ENCODE measurements at places on chromosomes 1 and 21. TPM values are rescaled to one million over a fixed set of nuclear protein-coding genes. Genes with fewer than 3 reads are reported as not detected.

DNA sequence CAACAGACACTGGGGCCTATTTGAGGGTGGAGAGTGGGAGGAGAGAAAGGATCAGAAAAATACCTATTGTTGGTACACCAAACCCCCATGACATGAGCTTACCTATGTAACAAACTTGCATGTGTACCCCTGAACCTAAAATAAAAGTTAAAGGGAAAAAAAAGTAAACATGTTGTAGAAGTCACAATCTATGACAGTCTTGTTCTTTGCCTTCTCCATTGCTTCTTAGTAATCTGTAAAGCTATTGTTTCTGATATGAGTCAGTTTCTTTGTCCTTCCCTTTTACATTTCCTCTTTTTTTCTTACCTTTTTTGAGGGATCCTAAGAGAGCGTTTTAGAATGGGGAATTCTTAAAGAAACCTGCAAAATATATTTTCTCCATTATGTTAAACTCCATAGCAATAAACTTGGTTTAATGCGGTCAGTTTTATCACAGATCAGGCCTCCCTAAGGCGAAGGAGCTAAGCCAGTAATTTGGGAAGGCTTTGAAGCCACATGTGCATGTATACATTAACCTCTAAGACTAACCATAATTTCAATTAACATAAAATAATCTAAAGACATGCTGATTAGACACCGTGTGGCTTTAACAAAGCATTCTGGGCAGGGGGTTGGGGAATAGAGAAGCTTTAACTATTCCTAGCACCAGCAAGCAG, 77.8 kb upstream of the C1orf105 start:
- DNase-seq = no peak

Gene PTAFR
- 2.6 TPM for polyA plus RNA-seq

GRCh38 chr1:29312469-29313461, 76.4 kb downstream of the PTPRU start:
- no peak for DNase-seq

DNA sequence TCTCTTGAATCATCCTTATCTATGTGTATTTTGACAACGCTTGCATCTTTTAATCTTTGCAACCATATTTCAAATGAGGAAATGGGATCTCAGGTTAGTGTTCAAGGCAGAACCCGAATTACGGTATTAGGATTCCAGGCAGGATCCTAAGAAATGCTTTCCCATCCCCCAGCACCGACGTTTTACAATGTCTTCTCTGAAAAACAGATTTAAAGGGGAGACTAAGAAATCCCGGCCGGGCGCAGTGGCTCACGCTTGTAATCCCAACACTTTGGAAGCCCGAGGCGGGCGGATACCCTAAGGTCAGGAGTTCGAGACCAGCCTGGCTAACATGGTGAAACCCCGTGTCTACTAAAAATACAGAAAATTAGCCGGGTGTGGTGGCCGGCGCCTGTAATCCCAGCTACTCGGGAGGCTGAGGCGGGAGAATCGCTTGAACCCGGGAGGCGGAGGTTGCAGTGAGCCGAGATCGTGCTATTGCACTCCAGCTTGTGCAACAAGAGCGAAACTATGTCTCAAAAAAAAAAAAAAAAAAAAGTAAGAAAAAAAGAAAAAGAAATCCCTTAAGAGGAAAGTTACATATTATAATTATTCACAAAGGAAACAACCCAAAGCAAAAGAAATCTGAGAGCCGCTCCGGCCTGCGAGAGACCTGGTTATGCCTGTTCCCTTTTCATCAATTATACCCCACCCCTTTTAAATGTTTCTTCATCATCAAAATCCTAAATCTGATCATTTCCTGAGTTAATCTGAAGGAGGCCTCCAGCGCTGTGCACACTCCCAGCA, 801 bp upstream of the GORAB start:
- DNase-seq = no peak

Gene TDRD10
- polyA plus RNA-seq = 1.00 TPM

GRCh38 chr1:2801535-2802291, at the start of gene TTC34:
TSS of gene TTC34 (minus strand) at chr1:2801693. CDS start at chr1:2800827, 866 bp downstream.
- peak; percentile 7 for DNase-seq

Gene NLRP3
- 0.94 TPM for polyA plus RNA-seq

Gene OR2AK2
- not detected for polyA plus RNA-seq

DNA sequence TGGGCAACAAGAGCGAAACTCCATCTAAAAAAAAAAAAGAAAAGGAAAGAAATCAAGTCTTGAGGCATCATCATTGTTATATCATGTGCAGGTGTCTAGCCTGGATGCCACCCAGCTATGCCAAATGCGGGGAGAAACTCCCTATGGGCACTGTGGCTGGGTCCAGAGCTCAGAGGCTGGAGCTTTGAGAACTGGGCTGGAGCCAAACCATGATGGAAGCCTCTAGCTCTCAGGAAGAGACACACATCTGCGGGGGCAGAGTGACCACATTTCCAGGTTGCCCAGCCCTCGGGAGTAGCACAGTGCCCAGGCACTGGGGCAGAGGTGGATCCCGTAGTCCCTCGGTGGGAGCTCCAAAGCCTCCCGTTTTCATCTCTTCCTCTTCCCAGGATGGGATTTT, 58.9 kb downstream of the COL18A1 start:
- DNase-seq = no peak

DNA sequence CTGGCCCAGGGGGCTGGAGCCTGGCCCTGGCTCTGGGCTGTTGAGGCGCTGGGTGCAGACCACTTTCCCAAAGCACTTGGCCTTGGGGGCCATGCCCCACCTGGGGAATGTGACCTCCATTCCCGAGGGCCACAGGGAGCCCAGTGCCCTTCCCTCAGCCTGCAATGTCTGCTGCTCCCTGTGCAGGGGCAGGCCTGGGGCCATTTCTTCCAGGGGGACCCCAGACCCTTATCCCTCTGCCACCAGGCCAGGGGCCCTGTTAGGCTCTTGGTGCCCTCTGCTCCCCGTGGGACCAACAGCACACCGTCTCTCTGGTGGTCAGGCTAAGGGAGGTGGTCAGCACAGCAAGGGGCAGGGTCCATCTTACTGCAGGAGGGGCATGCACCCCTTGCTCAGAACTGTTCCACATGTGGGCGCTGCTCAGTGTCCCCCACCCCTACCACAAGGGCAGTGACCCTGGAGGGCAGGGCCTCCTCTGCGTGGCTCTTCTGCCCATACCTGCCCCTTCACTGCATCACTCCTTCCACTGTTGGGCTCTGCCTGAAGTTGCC, 1.1 kb upstream of the TMEM52 start:
- DNase-seq = no peak

DNA sequence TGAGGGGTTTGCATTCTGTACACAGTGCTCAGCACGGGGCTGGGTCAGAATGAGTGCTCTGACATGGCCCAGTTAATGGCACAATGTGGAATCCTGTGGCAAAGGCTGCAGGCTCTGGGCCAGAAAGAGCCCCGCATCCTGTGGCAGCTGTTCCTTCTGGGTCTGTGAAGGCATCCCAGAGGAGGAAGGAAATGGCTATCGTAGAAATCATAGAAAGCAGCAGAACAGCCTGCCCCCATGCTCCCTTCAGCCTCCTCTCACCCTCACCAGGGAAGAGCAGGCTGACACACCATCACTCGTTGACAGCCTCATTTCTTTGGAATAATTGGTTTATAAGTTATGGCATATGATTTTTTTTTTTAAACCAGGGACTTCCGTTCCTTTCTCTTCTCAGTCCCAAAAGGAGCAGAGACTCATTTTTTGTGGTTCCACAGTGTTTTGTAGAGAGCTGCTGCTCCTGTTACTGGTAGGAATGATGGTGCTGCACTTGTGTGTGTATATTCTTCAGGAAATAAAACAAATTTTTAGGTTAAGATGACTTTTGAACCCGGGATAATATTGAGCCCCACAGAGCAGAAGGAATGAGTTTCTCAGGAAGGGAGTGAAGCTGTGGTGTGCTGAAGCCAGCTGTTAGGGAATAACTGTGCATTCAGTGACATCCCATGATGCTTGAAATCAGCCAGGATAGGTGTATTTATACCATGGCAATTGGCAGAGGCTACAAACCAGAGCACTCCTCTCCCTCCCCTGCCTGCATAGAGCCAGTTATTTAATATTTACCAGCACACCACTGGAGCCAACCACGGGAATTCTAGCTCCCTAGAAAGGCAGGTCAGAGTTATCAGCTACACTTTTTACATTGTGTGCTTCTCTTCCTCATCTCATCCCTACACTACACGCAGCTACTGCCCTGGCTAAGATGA, 32.0 kb downstream of the PLXNA2 start:
- no peak for DNase-seq

DNA sequence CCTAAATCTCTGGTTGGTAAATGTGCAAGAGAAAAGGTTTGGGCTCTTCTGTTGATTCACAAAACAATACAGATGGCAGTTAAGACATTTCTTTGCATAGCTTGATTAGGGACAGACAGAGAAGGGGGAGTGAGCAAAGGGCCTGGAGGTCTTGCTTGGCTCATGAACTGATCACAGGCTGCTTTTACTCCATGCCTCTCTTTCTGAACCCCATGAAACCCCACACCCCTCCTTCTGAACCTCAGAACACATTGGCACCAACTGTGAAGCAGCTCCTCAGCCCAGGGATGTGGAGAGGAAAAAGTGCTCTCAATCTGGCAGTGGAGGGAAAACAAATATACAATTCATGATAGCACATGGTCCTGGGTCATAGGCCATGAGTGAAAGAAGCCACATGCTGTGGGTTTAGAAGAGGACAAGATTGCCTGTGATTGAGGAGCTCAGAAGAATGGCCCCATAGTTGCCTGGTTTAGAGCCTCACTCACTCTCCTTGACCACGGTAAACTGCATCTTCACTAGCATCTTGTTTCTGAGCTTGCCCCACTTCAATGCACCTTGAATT, 111.6 kb upstream of the GADD45A start:
- DNase-seq = no peak

GRCh38 chr1:147515045-147515869, 26.0 kb upstream of the BCL9 start:
- peak; percentile 82 for DNase-seq

- DNase-seq = no peak
Measured at GRCh38 chr1:17109892-17110554, 9.2 kb downstream of the PADI2 start.

DNA sequence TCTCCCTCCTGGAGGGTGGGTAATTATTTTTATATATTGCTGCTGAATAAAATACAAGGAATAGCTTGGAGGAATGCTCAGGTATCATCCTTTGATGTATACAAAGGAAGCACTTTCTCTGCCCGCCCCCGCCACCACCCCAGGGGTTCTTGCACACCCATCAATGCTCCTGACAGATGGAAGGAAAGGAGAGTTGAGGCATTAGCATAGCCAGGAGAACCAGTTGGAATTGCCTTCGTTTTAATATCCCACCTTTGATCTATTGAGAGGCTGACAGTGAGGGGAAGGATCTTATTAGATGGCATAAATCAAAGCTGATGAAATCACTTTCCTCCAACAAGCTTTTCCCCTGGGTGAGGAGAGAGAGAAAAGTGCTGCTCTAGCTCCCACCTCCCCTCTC, 71.1 kb downstream of the LGR6 start:
- DNase-seq = no peak

Gene TAS1R1
- polyA plus RNA-seq = 0.09 TPM

Gene MMEL1
- polyA plus RNA-seq = 3.7 TPM

DNA sequence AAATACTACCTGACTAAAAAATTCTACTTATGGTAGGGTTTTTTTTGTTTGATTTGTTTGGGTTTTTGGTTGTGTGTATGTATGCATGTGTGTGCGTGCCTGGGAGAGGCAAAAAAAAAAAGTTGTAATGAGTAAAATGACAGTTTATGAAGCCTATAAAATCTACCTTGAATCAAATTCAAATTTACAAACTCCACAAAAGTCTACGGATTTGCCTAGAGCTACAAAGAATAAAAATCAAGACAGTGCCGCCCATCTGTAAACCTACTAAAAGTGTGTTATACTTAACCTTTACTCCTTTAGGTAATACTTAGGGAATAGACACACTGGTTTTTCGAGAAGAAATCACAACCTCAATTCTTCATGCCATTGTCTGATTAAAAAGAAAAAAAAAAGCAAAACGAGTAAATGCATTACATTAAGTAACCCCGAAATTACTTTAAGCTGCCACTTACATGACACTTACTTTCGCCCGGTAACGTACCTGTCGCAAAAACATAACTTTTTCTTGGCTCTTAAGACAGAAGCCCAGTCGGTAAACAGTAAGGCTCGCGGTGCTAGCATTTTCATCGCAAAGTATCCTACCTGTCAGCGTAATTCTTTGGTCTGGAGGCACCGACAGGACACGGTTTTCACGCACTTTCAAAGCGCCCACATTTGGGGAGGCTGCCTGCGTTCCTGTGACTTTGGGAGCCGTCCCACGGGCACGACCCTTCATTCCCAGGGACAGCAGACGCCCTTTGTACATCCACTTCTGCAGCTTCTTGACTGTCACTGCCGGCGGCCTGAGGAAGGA, 951 bp downstream of the SYDE2 start:
- no peak for DNase-seq

- DNase-seq = no peak
Measured at GRCh38 chr1:14606632-14607031, 8.1 kb downstream of the KAZN start.

- DNase-seq = peak; percentile 44
Measured at GRCh38 chr21:14382486-14382834, 486 bp downstream of the HSPA13 start.

DNA sequence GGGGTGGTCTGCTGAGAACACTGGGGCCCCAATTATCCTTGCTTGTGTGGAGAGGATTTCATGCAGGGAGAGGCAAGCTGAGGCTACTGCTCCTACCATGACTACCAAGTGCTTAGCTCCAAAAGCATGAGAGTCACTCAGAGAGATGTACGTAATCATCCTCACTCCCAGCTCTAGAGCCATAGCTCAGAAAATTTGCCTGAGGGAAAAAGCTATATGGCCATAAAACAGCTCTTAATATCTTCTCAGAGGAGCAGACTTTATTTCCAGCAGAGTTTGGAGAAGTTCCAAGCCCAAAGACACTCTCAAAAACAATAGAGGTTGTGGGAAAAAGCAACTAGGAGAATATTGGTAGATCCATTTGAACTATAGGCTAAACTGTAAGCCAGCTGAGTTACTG, 106.4 kb upstream of the PBX1 start:
- no peak for DNase-seq

DNA sequence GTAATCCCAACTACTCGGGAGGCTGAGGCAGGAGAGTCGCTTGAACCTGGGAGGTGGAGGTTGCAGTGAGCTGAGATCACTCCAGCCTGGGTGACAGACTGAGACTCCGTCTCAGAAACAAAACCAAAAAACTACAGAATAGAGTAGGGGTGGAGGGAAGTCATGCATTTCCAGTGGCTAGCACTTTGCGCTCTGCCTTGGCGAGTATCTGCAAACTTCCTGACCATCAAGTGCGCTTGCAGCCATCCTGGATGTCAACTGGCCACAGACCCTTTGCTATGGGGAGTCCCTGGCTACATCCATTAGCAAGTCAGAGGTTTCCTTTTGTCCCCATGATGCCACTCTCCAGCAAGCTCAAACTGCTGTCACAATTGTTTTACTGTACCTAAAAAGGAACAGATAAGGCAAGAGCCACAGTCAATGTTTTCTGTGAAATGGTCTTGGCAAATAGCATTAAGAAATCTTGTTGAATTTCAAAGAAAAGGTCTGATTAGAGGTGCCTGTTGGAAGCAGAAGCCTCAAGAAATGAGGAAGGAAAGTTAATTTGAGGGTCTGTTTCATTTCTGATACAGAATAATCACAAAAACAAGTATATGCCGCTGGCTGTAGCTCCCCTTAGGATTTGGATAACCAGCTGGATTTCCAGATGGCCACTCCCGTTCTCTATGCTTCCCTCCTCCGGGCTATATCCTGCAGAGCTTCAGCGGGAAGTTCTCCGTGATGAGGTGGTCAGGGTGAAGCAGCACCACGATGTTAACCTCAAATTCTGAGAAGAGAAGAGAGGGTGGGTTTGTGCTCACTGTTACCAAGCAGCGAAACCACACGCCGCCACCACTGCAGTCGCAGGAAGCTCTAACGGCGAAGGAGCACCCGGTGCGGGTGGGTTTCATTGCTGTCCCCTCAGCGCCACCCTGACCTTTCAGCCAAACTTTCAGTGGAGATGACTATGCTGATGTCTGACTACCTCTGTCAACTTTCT, 42.0 kb downstream of the VPS26C start:
- no peak for DNase-seq
